ENCODE measurements at places on chromosomes 12 and 14.

DNA sequence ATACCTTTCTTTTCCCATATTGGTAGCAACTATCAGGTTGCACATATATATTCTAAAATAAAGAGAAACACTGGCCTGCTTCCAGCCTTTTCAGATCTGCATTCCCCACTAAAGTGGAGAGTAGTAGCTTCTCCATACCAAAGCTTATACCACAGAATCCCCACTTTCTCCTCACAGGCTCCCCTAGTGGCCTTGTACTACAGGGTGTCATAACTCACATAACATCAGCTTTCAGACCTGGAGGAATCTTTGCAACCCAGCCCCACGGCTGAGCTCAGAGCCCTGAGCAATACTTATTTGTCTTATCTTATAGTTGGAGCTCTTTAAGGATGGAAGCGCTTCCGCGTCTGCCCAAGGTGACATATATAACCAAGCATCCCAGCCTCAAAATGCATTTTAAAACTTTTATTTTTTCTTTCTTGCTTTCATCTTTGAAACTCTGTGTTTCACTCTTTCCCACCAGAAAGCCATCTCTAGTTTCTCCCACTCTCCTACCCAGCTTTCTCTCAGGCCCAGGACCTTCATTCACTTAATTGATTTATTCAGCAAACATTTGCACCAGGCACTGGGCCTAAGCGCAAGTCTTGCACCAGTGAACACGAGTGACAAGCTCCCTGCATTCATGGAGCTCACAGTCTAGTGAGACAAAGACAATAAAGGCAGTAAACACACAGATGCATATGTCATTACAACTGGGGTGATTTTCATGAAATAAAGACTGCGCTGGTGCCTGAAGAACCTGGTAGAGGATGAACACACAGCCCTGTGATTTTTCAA lies 254.7 kb downstream of the IPO8 start:
- peak; percentile 29 for DNase-seq

- no peak for DNase-seq
Measured at GRCh38 chr14:101627915-101628262, 66.6 kb downstream of the DIO3 start.

GRCh38 chr12:39946361-39947280 lies 159.3 kb downstream of the SLC2A13 start:
- no peak for DNase-seq

DNA sequence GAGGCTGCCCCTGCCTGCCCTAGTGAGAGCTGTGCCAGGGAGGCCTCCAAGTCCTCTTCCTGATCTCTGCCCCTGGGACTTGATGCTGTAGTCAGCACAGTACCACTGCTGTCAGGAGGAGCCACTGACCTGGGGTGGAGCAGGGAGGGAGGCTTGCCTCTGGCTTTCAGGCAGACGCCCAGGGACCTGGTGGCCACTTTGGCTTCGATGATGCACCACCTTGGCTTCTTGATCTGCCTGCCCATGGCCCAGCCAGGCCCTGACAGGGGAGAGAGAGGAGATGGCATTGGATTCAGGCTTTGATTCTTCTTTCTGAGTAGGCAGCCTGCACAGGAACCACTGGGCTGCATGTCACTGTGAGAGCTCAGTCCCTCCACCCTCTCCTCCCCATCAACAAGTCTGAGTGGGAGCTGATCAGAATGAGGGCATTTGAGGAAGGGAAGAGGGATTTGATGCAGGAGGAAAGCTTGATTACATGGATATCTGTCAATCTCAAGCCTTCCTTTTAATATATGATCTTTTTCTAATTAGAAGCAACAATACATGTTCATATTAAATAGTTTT lies 24.7 kb downstream of the TMEM63C start:
- DNase-seq = no peak

DNA sequence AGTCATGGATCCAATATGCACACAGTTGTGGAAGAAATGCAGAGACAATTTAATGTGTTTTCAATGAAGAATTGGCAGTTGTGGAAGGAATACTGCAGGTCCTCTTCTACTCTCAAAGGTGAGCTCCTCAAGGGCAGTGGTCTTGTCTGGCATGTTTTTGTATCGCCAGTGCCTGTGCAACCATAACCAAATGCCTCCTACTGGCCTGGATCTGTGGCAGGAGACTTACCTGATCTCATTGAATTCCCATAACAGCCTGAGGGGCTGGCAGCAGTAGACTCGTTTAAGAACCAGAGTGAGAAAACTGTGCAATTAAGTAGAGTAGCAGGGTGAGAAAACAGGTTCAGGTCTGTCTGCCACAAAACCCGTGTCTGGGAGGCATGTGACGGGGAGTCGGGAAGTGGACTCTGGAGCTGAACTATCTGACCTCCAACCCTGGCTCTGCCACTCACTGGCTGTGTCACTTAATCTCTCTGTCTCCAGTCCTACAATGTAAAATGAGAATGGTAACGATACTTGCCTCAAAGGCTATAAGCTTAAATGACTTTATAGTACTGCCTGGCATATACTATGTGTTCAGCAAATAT lies 268.2 kb upstream of the SSTR1 start:
- DNase-seq = no peak

GRCh38 chr12:118136559-118137003 lies 657 bp downstream of the PEBP1 start:
- DNase-seq = peak; percentile 42

GRCh38 chr14:70144046-70144445 lies 44.7 kb downstream of the SLC8A3 start:
- DNase-seq = no peak

DNA sequence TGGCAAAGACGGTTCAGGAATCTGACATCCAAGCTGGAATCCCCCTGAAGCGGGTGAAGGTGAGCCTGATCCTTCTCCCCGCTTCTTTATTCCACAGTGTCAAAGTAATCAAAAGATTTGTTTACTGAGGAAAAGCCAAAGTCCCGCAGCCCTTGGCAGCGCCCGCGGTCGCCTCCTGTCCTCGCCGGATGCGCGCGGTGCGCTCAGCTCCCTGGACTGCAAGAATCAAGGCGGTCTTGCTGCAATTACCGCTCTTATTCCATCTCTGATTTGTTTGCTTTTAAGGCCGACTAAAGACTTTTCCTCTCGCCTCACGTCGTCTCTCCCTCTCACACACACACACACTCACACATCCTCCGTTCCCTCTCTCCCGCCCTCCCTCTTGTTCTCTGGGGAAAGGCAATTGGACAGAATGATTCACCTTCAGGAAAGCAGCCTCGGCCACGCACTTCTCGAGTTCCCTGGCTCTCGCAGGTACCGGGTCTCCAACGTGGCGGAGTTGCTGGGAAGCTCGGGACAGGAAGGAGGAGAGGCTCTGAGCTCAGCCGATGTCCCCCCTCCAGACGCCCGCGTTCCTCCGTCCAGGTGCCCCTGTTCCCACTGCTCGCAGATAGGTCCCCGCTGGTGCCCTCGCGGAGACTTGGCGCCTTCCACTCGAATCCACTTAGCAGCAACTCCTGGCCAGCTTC lies 68.6 kb upstream of the USP15 start:
- DNase-seq = peak; percentile 44

DNA sequence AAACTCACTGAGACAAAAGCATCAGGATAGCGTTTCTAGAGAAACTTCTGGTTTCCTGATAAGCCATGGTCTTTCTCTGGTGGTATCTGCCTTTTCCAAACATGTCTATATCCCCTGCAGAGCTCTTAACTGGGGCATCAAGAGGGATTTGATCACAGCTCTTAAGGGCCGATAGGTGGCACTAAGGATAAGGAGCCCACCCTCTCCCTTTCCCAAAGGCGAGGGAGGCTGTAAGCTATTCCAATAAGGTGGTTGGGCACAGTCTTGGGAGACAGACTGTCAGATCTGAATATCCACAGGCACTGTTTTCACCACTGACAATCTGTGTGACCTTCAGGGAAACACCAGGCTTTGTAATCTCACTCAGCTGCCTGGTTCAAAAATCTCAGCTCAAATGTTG lies 206.0 kb downstream of the ADGRD1 start:
- no peak for DNase-seq

- no peak for DNase-seq
Measured at GRCh38 chr12:97342130-97342529, 120.5 kb upstream of the RMST start.

- peak; percentile 58 for DNase-seq
Measured at GRCh38 chr14:50844391-50844790, 13.4 kb upstream of the NIN start.

DNA sequence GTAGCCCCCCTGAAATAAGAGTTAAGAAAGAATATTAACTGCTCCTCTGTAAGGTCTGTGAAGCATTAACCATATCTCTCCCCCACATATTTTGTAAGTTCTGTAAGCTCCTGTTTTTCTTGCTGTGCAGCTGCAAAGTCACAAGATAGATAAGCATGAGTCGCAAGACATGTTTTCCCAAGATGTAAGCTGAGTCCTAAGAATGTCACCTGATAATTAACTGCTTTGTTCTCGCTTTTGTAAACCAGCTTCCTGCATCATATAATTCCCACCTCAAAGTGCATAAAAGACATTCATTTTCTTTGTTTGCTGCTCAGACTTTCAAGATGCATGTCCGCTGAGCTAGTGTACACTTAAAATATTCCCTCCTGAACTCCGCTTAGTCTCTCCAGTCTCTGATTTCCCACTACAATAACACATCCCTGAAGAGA lies 27.0 kb upstream of the PHC1 start:
- peak; percentile 5 for DNase-seq

GRCh38 chr12:68389305-68389704 lies 57.1 kb upstream of the MDM1 start:
- no peak for DNase-seq

DNA sequence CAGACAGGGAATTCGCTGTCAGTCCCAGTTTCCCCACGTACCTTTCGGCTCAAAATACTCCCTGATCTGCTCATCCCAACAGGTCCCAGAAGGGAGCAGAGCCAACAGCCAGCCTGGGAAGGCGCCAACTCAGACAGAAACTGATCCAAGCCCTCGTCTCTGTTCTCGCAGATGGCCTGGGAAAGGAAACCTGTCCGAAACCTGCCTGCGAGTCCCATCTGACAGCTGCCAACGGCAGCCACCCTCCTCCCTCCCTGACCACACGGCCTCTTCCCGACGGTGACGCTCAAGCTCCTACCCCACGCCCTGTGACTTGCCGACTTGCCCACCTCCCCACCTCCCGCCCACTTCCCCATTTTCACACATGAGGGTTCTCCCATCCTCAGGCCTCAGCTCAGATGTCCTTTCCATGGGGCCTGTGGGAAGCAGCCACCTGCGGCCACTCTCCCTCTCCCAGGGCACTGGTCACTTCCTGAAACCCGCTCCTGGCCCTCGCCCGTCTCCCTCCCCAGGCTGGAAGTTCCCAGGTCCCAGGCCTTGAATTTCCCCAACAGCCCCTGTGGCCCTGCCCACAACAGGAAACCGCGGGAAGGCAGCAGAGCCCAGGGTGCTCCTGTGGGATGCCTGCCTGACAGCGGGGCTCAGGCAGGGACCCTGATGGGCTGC lies 60.9 kb upstream of the FBRSL1 start:
- DNase-seq = no peak

DNA sequence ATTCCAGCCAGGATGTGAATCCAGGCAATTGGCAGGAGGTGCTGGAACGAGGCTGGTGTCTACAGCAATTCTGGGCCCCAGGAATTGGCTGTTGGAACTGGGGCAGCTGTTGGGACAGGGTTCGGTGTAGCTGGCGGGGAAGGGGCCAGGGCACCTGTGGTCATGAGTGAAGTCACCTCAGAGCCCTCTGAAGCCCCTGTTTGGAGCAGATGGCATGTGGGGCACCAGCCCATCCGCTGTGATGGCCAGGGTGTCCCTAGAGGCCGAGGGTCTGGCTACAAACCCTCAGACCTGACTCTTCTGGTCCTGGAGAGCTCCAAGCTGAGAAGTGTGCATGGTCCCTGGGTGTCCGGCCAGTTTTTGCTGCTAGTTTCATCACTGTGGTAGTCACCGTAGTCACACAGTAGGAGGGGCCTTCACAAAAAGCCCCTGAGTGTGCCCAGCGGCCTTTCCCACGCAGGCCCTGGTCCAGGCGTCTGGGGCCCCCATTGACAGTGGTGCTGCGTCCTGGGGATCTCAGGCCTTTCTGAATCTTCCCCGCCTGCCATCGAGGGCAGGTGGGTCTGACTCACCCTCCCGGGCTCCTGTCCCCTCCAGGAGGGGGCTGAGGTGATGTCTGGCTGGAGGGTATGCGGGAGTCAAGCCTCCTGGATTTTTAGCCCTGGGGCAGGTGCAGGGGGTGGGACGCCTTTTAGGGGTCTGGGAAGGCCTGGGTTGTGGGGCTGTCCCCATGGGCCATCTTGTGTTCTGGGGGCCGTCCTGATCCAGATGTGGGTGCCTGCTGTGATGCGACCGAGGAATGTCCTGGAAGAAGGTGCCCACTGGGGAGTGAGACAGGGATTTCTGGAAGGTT lies 368.0 kb downstream of the TMEM121 start:
- no peak for DNase-seq

DNA sequence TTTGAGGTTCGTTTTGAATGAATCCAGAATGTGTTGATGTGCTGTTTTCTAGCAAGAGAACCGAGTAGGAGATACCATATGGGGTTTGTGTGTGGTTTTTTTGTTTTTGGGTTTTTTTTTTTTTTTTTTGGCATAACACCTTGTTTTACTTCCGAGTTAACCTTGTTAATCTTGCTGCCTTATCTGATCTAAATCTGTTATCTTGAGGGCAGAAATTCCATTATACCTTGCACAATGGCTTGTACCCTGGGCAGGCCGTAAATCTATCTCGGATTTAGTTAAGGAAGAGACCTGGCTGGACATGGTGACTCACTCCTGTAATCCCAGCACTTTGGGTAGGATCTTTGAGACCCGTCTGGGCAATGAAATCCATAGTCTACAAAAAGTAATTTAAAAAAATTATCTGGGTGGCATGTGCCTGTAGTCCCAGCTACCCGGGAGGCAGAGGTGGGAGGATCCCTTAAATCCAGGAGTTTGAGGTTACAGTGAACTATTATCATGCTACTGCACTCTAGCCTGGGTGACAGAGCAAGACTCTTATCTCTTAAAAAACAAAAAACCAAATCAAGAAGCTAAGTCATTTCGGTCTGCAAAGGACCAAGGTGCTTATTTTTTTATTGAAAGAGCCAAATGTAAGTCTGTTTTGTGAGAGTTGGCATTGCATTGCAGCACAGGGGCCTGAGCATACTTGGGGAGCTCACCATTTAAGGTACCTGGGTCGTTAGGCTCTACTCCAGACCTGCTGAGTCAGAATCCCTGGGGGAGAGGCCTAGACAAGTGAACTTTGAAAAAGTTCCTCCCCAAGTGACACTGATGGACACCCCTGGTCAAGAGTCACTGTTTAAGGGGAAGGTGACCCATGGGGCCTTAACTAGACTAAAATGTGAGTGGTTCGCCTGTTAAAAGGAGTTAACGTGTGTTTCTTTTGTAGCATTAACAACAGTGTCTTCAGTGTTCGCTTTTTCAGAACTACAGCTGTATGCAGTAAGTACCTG lies 6.7 kb downstream of the DLST start:
- DNase-seq = no peak

DNA sequence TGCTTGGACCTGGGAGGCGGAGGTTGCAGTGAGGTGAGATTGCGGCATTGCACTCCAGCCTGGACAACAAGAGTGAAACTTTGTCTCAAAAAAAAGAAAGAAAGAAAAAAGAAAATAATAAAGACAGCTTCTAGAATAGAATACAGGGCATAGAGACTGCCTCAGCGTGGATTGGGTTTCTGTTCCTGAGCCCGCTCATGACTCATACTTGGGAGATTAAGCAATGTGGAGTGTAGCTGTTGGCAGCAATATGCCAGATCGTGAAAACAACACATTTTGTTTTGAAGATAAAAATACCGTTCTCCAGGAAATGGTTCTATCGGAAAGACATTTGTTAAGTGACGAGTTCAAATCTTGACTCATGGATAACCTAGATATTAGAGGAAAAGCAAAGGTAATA lies 67.2 kb downstream of the GLT1D1 start:
- peak; percentile 27 for DNase-seq

- peak; percentile 69 for DNase-seq
Measured at GRCh38 chr12:14399871-14400270, 34.4 kb downstream of the ATF7IP start.

All from fibroblast of skin of back (primary cell).